ENCODE measurements at places on chromosomes 3 and 15.

GRCh38 chr3:130480736-130481135 is 36.2 kb upstream of the COL6A6 start:
- no peak for DNase-seq

DNA sequence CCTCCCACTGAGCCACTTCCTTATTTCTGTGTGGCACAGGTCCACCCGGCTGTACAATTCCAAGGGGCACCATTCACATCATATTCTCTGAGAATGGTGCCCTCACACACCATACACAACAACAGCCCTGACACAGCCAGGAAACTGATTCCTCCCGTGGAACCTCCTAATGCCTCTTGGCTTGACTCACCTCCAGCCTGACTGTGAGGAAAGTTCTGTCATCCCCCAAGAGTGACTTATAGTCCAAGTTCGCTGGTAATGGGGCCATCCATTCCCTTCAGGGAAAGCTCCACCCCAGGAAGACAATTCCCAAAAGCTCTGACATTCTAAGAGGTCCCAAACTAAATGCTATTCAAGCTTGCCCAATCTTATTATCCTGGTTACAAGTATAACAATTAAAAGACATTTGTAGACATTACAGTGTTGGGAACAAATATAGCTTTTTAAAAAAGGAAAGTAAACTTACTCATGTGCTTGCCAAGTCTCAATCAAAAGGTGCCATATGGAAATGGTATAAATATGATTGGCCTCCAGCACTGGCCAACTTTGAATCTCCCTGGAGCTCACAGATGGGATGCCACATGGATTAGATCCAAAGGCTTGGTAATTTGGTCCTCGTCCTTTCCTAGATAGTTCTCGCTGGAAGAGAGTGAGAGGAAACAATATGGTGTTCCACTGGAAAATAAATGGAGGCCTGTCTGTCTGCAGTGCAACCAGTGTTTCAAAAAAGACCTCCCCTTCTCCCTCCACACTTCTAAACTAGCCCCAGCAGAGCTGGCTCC is 56.3 kb upstream of the PSMD6 start:
- no peak for DNase-seq

DNA sequence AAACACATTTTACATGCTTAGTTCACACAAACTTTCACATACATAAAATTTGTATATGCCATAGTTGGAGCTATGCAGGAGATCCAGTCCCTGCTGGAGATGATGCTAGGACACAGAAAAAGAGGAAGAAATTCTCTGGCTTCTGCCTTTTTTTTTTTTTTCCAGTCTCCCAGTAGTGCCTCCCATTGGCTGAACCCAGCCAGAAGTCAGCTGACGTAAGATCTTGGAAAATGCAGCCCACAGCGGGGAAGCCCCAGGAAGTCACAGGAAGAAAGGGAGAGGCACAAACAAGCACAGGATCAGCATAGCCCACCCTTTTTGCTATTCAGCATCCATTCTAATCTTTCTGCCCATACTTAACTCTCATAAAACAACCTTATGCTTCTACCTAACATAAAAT is 38.5 kb downstream of the SCN11A start:
- DNase-seq: no peak

- no peak for DNase-seq
Measured at GRCh38 chr3:125134952-125135351, 77.6 kb downstream of the SLC12A8 start.

- DNase-seq: peak; percentile 36
Measured at GRCh38 chr15:52256366-52256765, 39.2 kb downstream of the MYO5C start.

- no peak for DNase-seq
Measured at GRCh38 chr3:146605106-146605505, at the start of gene PLSCR5. TSS of gene PLSCR5 (minus strand) at chr3:146605346. CDS start at chr3:146605212, 134 bp downstream.

- DNase-seq: no peak
Measured at GRCh38 chr3:60215946-60216345, 1035.3 kb downstream of the FHIT start.

GRCh38 chr3:153247331-153248330 is 85.6 kb downstream of the RAP2B start:
- DNase-seq: no peak
